Thoracic aorta (tissue), 2 donors: ENCODE measurements at places on chromosomes 5 and 9. TPM values are rescaled to one million over a fixed set of nuclear protein-coding genes. Genes with fewer than 3 reads are reported as not detected.

HRH2 gene
- total RNA-seq: 8.8 TPM

ANKRD31 gene
- 0.14 TPM for total RNA-seq

DMAC1 gene
- 9.7 TPM for total RNA-seq

PAPPA gene
- total RNA-seq: 17.4 TPM

SLC34A1 gene
- not detected for total RNA-seq

GOLM1 gene
- total RNA-seq: 17.8 TPM
